ENCODE measurements at places on chromosomes 11 and 22.

DNA sequence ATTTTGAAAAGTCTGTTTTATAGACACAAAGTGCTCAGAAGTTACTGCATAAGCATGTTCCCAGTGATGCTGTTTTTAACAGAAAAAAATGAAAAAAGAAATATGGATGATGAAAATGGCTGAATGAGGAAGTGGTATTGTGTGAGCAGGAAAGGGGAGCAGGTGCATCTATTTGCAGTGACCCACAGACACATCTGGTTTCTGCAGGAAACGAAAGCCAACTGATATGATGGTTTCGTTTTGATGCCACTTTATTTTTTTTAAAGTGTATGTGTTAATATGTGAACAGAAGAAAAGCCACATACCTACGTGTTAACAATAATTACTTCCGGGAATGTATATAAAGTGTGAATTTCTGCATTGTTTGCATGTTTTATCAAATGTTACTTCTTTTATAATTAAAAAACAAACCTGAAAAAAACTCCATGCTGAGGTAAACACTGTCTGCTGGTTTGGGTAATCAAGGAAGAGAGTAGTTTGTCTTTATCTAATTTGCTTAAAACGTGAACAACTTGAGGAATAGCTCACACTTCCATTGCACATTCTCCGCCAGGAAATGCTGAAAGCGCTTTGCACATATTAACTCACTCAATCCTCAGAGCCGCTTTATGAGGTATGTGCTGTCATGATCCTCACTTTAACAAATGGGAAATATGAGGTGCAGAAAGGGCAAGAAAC, 1335.9 kb downstream of the TBC1D22A start:
- DNase-seq = no peak

DNA sequence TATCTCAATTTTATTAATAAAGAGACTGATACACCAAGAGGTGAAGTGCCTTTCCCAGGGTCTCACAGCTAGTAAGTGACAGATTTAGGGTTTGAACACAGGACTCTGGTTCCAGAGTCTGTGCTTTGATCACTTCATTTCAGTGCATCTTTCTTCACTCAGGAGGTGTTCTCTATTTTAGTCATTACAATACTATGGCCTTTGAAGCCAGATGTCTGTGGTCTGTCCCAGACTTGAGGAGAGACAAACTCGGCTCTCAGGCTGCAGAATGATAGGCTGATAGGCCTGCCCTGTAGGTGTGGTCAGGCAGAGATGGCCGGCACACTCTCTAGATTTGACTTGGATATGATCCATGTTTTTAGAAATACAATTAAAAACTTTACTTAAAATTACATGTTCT, 478.5 kb upstream of the CCDC90B start:
- no peak for DNase-seq

- no peak for DNase-seq
These were observed 11.9 kb upstream of the MDK start for GRCh38 chr11:46369458-46370152.

DNA sequence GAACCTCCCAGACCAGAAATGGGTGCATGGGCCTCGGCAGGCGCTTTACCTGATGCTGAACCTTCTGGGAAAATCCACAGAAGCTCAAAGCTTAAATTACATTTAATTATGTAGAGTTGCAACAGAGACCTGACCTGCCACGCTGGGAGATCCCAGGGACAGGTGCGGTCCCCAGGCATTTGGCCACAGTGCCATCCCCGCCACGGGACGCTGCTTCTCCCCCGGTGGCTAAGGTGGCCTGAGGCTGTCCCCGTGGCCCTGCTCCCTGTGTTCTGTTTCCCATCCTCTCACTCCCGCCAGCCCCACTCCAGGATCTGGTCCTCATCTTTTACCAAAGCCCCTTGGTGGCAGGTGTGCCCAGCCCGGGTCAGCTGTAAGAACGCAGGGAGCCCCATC, 39.6 kb downstream of the GRAMD4 start:
- no peak for DNase-seq

DNA sequence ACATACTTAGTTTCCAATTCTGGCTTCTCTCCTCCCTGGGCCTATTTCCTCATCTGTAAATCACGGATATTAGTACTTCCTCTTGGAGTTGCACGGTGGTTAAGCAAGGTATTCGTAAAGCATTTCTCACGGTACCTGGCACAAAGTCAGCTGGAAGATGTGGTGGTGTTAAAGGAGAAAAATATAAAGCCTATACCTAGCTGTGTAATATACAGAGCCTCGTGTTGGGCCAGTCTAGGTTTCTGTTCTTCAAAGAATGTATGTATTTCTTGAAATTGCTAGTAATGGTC, 47.2 kb downstream of the DBX1 start:
- DNase-seq = no peak

DNA sequence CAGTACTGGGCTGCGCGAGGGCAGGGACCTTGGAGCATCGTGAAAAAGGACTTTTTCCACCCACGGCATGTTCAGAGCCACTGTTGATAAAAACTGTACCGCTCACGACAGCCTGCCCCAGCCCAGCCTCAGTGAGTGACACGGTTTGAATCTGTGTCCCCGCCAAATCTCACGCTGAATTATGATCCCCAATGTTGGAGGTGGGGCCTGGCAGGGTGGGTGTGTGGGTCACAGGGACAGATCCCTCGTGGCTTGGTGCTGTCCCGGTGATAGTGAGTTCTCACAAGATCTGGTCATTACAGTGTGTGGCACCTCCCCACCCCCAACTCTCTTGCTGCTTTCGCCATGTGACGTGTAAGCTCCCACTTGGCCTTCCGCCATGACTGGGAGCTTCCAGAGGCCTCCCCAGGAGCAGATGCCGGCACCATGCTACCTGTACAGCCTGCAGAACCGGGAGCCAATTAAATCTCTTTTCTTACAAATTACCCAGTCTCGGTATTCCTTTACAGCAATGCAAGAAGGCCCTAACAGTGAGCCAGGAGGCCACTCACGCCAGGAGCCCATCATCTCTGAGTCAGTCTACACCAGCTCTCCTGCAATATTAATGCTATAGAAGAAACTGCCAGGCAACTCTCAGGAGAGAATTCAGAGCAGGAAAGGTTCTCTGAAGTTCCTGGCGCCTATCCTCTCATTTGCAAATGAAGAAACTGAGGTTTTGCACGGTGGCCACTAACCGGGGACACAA, 1.3 kb downstream of the TOLLIP start:
- DNase-seq = no peak

DNA sequence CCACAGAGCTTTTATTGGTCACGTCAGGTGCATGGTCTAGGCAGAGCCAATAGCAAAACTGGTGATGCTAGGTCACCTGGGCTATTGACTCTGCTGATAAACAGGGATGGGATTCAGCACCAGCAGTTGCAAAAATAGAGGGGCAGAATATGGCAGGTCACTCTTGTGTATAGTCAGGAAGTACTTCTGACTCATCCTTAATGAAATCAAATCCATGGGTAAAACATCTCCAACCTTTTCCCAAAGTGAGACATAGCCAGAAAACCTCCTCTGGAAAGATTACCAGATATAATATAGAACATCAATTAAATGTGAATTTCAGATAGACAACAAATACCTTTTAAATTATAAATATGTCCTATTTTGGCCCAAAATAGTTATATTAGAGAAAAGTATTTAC, 383.2 kb downstream of the METTL15 start:
- no peak for DNase-seq

DNA sequence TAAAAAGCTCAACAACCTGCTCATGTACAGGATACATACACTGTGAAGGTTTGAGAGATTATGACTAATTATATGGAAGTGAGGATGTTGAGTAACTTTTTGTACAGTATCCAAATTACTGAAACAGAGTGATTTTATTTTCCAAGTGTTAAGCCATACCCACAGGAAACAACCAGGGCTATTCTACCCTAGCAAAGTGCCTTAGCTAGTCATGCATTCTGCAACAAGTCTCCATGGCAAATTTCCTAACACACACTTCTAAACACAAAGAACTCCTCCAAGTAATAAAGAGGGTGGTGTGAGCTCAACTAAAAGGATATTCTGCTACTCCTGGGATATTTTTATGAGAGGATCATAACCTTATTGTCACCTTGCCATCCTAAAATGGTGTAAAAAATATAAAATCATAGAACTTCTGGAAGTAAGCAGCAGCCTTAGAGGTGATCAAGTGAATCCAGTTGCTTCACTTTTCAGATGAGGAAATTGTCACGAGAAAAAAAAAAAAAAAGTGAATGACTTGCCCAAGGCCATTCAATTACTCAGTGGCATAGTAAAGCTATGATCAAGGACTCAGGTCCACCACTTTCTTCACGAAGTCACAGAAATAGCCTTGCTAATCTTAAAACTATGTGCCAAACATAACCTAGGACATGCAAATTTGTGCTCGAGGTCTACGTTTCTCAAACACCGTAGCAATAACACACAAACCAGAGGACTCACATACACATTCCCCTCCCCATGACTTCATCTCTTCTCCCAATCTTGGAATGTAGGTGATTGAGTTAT, 4.2 kb downstream of the LGR4 start:
- no peak for DNase-seq

DNA sequence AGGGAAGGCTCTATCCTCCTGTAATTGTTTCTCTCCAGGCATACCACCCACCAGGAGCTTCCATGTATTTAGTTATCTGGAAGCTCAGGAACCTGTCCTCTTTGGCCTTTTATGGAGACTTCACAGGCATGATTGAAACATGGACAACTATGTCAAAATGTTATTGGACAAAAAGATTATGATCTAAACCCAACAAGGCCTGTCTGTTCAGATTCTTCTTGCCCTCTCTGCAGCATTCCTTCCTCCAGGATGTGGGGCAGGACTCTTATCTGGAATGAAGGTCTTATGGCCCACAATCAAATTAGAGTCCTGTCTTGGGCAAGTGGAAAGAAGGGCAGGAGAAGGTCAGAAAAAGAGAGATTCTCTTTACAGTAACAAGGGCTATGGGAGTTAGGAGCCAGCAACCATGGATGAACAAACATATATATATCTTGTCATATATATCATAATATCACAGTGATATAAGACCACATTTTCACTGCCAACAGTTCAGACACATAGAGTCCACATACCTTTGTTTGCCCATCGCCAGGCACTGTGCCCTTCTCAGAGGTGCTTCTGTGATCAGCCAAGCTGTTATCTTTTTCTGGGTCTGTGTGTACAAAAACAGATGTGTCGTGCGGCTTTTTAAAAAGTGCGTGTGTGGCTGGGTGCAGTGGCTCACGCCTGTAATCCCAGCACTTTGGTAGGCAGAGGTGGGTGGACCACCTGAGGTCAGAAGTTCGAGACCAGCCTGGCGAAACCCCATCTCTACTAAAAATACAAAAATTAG, 42.5 kb upstream of the SUSD2 start:
- DNase-seq = no peak

- DNase-seq = no peak
These were observed at the start of gene MAP6 for GRCh38 chr11:75668451-75669297. Gene MAP6, minus strand, starts transcription at chr11:75669038. Its CDS starts 669 bp downstream, at chr11:75668369.

- no peak for DNase-seq
These were observed 14.3 kb upstream of the BCL9L start for GRCh38 chr11:118939953-118940598.

DNA sequence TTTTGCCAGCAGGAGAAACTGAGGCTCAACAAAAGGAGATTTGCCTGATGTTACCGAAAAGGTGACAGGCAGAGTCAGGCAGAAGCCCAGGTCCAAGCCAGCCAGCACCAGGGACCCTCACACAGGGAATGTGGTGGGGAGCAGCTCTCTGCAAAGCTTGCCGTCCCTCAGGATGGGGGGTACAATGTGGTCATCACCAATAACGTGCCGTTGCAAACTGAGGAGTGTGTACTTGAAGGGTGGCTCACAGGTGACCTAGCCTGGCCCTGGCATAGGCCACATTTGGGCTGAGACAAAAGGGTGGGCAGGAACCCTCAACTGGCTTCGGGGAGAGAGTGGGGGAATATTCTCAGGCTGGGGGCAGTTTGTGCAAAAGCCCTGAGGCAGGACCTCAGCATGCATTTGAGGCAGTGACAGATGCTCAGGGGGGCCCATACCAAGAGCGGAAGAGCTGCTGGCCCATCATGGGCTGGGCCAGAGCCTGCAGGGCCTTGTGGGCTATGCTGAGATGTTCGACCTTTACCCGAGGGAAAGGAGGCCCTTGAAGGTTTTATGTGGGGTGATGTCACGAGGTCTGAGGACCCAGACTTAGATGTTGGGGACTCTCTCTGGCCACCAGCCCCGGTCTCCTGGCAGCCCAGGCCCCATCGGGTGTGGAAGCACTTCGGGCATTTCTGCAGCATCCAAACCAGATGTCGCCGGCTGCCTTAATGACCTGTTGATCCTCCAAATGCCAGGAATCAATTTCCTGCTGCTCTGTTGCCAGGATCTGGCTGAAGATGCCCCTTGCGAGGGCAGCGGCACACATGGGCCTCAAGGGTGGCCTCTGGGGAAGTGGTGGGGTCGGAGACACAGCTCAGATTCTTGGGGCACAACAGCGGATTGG, 57.4 kb upstream of the SHISAL1 start:
- DNase-seq = no peak

GRCh38 chr11:86919557-86920210, 35.5 kb downstream of the FZD4 start:
- DNase-seq = no peak

DNA sequence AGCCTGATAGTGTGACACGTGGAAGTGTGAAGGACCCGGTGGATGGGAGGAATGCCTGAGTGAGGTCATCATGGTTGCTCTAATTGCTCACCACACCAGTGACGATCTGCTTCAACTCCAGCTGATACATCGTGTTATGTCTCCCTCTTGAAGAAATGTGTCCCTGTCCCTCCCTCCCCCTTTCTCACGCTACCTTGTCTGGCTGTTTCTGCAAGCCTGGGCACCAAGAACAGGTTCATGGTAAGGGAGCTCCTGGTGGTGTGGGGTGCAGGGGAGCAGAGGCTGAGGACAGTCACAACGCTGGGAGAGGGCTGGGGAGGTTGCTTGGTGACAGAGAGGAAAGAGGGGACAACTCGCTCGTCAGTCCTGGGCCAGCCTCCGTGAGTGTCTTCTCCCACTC, 413.4 kb downstream of the SOX6 start:
- no peak for DNase-seq

DNA sequence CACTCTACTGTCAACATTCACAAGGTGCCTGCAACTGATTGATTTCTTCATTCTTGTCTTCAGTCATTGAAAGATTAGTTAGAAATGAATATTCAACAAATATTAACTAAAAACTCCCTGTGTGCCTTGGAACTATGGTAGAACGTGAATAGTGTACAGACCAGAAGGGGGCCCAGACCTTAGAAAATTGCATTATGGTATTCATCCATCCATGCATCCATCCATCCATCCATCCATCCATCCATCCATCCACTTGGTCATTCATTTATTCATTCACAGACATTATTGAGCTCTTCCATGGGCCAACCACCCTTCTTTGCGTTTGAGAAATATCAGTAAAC, 10.2 kb upstream of the ACCSL start:
- DNase-seq = no peak

GRCh38 chr11:33454264-33454663, 197.1 kb downstream of the HIPK3 start:
- DNase-seq = no peak
